ENCODE measurements at places on chromosomes 4 and X.

DNA sequence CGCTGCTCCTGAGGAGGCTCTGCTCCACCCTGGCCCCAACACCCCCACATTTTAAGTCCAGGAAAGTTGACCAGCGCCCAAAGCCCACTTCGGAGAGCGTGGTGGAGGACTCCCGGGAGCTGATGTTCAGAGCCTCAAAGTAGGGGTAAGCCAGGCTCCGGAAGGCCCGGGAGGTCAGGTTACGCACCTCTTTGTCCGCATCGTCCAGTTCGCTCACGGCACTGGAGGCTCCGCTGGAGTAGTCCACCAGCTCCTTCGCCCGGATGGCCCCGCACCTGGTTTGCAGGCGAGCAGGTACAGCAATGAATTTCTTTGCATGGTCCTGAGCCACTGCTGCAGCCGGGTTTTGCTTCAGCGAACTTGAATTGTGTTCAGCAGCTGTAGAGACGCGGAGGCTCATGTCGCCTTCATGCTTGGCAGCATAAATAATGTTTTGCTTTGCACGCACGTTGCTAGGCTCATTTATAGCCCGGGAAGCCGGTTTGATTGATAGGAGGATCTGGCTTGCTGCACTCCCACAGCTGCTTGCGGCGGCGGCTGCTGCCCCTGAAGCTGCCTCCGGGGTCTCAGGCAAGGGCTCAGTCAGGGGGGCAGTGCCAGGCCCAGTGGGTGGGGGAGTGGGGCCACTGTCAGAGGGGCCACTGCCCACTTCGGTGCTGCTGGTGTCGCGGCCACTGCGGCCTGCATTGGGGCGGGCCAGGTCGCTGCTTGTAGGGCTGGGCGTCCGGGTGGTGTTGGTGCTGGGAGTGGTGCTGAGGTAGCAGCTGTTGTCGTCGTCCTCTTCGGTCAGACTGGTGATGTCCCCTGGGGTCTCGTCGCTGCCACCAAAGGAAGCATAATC, 4.8 kb downstream of the C4orf54 start:
- DNase-seq = no peak

- no peak for DNase-seq
Measured at GRCh38 chr4:2417226-2417764, 1.1 kb downstream of the ZFYVE28 start.

DNA sequence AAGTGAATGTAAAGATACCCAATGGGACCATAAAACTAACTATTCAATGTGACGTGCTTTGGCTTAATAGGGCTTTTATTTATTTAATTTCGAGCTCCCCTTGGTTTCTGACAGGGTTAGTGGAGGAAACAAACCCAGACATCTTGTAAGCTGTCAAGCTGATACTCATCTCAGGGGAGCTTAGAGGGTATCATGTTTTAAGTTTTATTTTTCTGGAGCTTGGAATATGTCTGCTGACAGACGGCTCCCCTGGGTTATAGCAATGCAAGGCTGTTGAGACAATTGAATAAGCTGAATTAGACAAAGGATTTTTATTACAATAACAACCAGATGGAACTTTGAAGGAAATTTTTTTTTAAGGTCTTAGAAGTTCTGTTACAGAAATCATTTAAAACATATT, 456.5 kb downstream of the IL1RAPL1 start:
- no peak for DNase-seq

DNA sequence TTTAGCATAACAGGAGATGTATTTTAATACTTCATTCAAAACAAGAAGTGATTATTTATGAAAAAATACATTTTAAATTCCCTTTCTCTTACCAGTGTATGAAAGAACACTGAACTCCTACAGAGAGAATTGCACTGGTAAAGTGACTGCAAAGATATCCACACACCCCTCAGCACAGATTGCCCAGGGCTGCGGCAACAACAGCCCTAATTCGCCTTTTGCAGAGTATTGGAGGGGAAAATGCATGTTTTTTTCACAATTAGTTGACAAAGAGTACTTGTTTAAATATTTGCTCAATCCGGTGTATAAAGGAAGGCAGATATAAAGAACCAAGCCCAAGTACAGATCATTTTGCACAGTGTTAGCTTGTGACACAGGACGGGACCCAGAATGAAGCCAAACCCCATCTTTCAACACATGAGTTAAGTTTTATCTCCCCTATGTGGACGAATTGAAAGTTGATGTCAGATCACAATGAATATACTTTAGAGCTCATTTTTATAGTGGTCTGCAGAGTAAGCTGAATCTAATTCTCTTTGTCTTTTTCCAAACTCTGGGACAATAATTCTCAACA, 551.4 kb upstream of the IGFBP7 start:
- no peak for DNase-seq

DNA sequence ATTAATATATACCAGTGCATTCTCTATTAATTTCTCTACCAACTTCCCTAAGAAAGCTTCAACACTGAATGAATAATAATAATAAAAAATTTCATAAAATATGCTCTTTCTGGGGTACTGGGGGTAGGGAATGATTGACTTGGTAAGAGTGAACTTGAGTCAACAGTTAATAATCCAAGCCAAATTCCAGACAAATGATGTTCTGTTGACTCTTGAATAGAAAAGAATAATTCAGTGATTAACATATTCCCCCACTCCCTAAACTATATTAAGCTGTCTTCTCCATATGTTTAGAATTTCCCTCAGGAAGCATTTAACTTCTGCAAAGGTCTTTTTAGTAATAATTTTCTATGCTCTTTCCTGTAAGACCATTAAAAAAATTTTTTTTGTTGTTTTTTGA, 12.3 kb downstream of the PGRMC2 start:
- DNase-seq = no peak

- DNase-seq = no peak
Measured at GRCh38 chrX:77398330-77398954, 48.7 kb upstream of the FGF16 start.

DNA sequence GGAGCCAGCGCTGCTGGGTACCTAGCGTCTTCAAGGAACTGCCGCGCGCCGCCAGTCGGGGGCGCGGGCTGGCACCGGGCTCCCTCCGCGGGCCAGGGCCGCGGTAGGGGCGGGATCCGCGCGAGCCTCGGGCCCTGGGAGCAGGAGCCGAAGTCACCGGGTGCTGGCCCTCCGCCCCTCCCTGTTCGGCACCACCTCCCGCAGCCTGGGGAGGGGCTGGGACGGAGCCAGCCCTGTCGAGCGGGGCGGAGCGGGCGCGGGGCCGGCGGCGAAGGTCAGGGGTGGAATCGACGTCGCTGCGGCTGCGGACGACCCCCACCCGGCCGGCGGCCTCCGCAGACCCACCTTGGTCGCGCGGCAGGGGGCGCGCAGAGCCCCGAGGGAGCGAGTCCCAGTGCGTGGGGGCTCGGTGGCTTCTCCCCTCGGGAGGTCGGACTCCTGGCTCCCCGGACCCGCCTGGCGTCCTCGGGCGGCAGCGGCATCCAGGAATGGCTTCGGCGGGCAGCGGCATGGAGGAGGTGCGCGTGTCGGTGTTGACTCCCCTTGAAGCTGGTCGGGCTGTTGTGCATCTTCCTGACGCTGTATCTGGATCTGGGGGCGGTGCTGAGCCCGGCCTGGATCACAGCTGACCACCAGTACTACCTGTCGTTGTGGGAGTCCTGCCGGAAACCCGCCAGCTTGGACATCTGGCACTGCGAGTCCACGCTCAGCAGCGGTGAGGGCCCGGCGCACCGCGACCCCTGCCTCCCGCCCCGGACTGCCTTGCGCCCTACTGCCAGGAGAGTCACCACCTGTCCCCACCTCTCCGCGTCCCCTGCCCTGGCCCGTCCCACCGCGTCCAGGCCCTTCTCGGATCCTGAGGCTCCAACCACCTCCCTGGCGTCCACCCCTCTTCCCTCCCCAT, 50.5 kb upstream of the FAM47C start:
- no peak for DNase-seq

DNA sequence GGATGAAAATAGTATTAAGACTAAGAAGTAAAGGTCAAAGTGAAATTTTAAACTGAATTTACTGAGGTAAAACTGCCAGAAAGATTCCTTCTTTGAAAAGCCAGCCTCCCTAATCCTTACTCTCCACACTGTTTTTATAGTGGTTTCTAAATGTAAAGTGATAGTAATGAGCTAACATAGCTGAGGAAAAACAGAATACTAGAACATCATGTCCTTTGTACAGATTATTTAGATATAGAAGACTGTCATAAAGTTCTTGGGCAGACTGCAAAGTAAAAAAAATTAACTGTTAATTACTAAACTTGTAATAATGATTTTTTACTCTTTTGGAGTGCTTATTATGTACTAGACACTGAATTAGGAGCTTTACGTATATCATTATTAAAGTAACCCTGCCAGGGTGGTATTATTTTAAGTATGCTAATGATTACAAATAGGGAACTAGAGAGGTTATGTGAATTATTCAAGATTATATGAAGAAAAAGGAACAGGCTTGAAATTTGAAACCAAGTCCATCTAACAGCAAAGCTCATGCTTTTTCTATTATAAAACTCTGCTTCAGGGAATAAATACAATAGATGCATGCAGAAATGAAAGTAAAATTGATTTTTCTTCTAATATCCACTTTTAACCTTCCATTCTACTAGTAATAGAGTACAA, 150.5 kb downstream of the TBCK start:
- DNase-seq = no peak

DNA sequence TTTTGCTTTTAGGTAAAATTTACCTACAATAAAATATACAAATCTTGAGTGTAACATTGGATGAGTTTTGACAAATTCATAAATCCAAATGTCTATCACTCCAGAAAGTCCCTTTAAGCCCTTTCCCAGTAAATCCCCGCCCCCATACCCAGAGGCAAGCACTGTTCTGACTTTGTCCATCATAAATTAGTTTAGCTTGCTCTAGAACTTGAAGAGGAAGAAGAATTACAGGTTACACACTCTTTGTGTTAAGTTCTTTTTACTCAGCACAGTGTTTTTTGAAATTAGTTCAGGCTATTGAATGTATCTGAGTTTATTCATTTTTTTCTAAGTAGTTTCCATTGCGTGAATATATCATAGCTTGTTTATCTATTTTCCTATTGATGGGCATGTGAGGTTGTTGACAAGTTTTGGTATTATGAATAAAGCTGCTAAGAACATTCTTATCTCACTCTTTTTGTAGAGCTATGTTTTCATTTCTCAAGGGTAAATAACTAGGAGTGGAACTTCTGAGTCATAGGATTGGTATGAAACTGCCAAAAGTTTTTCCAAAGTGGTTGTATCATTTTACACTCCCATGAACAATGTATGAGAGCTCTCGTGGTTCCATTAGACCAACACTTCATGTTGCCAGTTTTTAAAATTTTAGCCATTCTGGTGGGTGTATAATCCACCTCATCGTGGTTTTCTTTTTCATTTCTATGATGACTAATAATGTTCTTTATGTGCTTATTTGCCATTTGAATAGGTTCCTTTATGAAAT, 22.4 kb upstream of the HPSE start:
- DNase-seq = no peak

GRCh38 chrX:104913348-104913747, 307.1 kb downstream of the TEX13A start:
- DNase-seq = no peak

Data from NCI-H748 treated with DMSO at 0.1 percent for 48 hours (cell line).